ENCODE measurements at places on chromosomes 13 and 19. TPM values are rescaled to one million over a fixed set of nuclear protein-coding genes. Genes with fewer than 3 reads are reported as not detected.

The ZNF792 gene
- 2.2 TPM for total RNA-seq

The SELENOV gene
- not detected for total RNA-seq

The ALG5 gene
- total RNA-seq, result 27.4 TPM

The TSSK6 gene
- 0.84 TPM for total RNA-seq

The ICAM4 gene
- 4.6 TPM for total RNA-seq

The PABPC3 gene
- under 0.01 TPM for total RNA-seq

The C19orf67 gene
- not detected for total RNA-seq

The MBD3L3 gene
- total RNA-seq, result not detected

The METTL21C gene
- total RNA-seq, result not detected

The AXL gene
- total RNA-seq, result 379 TPM

The ZNF112 gene
- 1.5 TPM for total RNA-seq

The MCEMP1 gene
- not detected for total RNA-seq

The RNASEH2A gene
- total RNA-seq, result 62.4 TPM

The CYP2A7 gene
- not detected for total RNA-seq

The CDX2 gene
- not detected for total RNA-seq

The U2AF1L4 gene
- 15.8 TPM for total RNA-seq

The PCDH9 gene
- 4.6 TPM for total RNA-seq

The LSR gene
- 1.8 TPM for total RNA-seq

The PLA2G4C gene
- 2.0 TPM for total RNA-seq

The ZNF229 gene
- total RNA-seq, result 2.7 TPM

The PTH2 gene
- total RNA-seq, result not detected

Measured in bronchus fibroblast of lung (primary cell).